ENCODE measurements at places on chromosomes 13 and 19.

DNA sequence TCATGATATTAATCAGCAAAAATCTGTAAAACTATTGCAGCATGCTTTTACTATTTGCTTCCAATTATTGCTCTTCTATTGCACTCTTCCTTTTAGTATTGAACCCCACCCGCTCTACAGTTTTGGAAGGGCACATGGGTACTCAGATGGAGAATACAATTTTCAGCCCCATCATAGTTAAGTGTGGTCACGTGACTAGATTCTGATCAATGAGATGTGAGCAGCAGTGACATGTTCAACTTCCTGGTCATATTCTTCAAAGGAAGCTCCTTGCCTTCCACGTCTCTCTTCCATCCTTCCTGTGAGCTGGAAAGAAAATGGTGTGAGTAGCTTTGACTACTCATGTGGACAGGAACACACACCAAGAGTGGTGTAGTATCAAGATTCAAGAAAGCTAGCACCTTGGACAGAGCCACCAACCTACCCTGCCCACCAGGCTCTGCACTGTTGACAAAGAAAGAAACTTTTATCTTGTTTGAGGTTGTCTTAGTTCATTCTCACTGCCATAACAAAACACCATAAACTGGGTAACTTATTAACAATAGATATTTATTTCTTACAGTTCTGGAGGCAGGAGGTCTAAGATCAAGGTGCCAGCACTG lies 3.8 kb upstream of the FGF14 start:
- peak; percentile 9 for DNase-seq

GRCh38 chr13:41820581-41821237 lies 140.2 kb downstream of the VWA8 start:
- no peak for DNase-seq

GRCh38 chr19:12092065-12092867 lies 27.7 kb downstream of the ZNF844 start:
- DNase-seq: peak; percentile 92

GRCh38 chr13:113582841-113583631 lies 1.5 kb upstream of the TFDP1 start:
- DNase-seq: no peak

GRCh38 chr19:45476304-45476703 lies 8.5 kb downstream of the FOSB start:
- no peak for DNase-seq

GRCh38 chr13:86906127-86906874 lies 764.9 kb upstream of the SLITRK5 start:
- DNase-seq: peak; percentile 76

DNA sequence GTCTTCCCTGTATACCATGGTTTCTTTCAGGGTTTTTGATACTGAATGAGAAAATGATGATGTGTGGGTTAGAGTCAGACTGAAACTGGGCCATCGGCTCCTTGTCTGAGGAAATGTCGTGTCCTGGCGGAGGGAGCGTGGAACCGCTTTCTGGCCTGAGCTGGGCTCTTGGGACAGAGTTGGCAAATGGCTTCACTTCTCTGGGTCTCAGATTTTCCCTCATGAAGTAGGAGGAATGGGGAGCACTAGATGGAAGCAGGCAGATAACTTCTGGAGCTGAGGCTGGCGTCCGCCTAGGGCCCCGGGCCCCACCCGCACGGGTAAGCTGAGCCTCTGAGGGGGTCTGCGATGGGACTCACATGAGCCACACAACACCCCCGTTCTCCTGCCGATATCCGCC lies 133.3 kb upstream of the WASF3 start:
- no peak for DNase-seq
